Stimulated activated CD4-positive, alpha-beta T cell treated with anti-CD3 and anti-CD28 coated beads, TNF-alpha, amount 100 ng/mL, for 4 hours (primary cell): ENCODE measurements at places on chromosomes 4 and X.

GRCh38 chr4:54745031-54745770 lies 87.4 kb downstream of the KIT start:
- DNase-seq: no peak

DNA sequence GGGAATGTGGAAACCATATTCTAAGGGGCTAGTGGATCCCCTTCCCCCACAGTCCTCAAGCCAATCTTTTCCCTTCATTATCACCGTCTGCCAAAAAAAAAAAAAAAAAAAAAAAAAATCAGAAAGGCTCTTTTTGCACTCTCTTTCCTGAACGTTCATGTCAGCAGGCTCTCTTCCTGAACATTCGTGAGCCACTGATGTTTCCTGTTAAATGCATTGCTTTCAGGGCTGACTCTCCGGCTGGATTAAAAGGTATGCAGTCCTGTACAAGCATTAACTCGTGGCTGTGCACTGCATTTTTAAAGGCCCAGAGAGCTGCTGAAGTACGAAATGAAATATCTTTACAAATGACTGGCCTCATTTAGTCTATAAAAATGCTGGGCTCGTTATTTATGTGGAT lies 34.0 kb upstream of the TSPAN5 start:
- DNase-seq: no peak

GRCh38 chrX:101287402-101287801 lies 3.7 kb downstream of the TAF7L start:
- DNase-seq: no peak

GRCh38 chr4:22802876-22803275 lies 110.1 kb downstream of the GBA3 start:
- DNase-seq: no peak

DNA sequence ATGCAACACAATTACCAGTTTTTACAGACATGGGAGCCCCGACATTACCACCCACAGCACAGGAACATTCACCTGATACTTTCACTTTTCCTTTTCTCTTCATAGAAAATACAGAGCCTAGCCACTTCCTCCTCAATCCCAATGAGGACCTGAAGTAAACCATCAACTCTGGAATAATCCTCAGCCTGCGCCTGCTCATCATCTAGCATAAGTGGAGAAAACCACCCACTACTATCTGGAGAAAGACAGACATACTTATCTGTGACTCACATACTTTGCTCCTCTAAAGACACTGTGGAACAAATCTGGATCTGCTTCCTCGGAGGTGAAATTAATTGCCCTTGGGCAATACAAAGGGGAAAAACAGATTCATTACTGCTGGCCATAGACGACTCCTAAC lies 47.8 kb downstream of the ZCCHC13 start:
- DNase-seq: no peak

GRCh38 chr4:88859191-88859812 lies 161.7 kb upstream of the NAP1L5 start:
- DNase-seq: no peak

DNA sequence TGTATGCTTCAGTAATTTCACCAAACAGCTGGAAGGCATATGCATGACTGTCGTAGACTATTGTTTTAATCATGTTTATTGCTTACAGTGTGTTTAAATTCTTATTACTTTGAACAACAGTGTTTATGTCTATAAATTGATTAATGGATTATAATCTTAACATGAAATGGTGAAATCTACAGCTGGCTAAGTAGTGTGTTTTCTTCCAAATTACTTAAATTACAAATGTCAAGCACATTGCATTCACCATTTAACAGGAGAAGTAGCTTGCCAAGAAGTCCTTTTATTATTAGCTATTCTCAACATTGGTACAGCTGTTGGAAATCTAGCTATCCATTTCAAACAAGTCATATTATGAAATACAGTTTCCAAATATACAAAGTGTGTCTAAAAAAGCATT lies 849.3 kb upstream of the PCDH10 start:
- no peak for DNase-seq

DNA sequence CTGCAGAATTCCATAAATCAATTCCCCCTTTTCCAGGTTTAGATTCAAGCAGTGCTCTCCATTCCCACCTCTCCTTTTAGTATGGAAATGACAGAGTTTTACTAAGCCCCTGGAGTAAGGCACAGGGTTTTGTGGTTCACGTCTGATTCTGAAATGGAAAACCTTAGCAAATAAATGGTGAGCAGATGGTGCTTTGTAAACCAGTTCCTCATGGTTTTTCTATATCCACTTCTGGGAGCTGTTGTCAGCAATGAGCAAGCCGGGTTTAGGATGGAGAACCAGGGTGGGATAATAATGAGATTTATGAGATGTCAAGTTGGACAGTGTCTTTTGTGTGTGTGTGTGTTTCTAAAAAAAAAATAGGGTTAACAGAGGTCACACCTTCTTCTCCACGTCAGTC lies 113.8 kb upstream of the RBPJ start:
- no peak for DNase-seq

- DNase-seq: no peak
These were observed 51.4 kb downstream of the SHOX start for GRCh38 chrX:681989-682388.

DNA sequence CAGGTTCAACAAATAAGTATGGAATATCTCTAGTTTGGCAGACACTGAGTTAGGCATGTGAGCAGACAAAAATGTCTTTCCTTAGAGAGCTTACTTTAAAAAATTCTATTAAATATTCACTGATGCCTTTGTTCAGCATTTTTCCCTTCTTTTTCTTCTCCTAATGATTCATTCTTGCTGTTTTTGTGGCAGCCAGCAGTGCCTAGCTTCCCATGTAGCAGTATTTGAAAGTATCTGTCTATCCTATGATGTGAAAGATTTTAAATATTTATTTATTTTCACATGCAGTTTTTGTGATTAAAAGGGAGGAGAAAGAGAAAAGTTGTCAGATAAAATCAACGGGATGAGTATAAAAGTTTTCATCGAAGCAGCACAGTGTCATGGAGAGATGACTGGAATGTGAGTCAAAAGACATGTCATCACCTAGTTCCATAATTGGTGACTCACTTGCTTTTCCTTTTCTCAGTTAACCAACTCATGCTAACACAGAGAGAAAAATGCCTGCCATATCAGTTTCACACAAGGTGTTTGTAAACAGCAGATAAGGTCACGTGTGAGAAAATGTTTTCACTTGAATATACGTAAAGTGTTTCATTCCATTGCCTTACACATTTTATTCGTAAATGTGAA lies 69.8 kb downstream of the BMPR1B start:
- DNase-seq: no peak
